ENCODE measurements at places on chromosomes 5 and 9.

DNA sequence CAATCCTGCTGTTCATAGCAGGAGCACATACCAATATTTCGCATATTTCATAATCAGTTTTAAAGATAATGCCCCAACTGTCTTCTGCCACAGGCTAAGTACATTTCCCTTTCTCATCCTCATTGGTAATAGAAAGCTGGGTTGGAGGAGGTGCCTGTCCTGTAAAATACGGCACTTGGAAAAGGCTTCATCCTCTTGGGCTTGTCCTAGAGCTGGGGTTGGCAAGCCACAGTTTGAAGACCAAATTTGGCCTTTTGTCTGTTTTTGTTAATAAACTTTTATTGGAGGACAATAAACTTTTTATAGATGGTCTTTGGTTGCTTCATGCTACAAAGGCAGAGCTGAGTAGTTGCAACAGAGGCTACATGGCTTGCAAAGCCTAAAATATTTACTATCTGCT is 997.8 kb upstream of the CDH18 start:
- no peak for DNase-seq

DNA sequence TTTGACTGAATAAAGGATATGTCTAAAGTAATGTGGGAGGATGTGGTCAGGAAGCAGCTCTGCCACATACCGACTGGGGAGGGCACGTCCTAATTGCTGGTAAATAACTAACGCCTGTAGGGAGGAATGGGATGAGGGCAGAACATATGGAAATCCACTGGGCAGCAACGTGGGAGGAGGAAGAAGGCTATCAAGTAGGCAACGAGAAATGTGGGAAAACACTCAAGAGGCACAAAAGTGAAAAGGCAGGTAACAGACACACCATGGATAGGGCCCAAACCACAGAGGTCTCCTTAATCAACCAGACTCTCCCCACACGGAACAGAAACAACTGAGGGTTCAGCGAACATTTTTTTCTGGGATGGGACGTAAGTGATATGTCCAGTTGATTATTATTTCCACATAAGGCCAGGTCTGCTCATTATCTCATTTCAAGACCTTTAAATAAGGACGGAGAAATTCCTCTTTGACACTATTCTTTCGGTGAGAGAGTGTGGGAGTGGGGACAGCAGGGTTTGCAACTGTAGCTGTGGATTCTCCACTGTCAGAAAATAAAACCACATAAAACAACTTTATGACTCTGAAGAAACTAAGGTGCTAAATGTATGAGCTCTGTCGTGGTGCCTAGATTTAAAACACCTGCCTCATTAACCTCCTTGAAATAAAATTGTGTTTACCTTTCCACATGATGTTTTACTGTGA is 17.0 kb downstream of the IARS1 start:
- no peak for DNase-seq

- no peak for DNase-seq
These were observed 44.6 kb upstream of the FCN1 start for GRCh38 chr9:134962065-134962972.

- no peak for DNase-seq
These were observed 6.3 kb downstream of the FGF18 start for GRCh38 chr5:171425596-171426244.

- DNase-seq = no peak
These were observed 61.7 kb downstream of the RFX3 start for GRCh38 chr9:3464033-3464638.

- DNase-seq = no peak
These were observed 64.5 kb upstream of the PPARGC1B start for GRCh38 chr5:149665416-149666175.

- no peak for DNase-seq
These were observed 133.0 kb downstream of the C9orf50 start for GRCh38 chr9:129487658-129488483.

DNA sequence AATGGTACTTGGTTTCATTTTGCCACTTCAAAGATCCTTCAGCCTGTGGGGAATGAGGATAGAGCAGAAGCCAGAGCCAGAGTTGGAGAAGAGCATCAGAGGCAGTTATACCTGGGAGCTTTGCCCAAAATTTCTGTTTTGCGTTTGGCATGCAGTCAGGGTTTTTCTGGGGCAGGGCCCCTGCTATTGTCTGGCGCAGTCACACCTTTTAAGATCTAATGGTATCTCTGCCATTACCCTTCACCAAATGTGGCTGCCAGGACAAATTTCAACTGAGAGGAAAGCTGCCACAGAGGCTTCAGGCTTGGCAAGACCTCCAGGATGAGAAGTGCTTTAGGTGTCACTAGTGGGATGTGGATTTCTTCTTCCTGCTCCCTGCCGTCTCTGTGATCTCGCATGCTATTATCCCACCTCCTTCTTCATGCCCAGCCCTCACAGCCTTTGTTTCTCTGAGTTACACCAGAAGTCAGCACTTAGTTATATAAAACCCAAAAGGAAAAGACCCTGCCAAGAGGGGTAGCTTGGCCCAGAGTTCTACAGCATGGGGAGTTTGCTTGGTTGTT is 357.0 kb downstream of the TLE4 start:
- DNase-seq = no peak

Data from NCI-H1417 treated with DMSO at 0.1 percent for 48 hours (cell line).